Panc1 (cell line): ENCODE measurements at places on chromosomes 4 and X. TPM values are rescaled to one million over a fixed set of nuclear protein-coding genes. Genes with fewer than 3 reads are reported as not detected.

FOXP3 gene
- 0.26 TPM for total RNA-seq

RNF150 gene
- total RNA-seq: 1.3 TPM

DNA sequence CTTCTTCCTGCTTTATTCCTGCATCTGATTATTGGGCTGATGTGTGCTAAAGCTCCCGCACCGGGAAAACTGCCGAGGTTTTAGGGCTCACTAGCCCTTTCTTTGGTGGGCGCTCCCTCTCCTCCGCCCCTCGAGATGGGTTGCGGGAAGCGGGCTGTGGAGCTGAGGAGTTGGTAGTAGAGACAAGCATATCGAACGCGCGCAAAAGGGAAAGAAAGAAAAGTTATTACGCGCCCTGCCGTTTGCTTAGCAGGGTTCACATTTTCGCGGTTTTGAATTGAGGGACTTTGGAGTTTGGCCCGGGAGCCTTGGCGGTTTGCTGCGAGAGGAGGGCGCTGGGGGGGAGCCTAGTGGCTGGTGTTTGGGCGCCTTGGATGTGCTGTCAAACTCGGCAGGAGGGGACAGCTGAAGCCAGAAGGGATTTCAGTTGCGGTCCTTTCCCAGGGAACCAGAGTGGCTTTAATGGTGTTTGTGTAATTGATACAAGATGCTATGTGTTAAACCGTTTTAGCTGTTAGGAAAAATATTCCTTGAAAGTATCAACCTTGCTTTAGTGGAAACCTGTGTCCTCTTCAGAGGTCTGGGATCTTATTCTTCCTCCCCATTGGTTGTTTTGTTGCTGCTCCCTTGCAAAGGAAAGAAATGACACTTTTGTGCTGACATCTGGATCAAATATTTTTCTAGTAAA lies 1.1 kb downstream of the GAB1 start:
- DNase-seq: no peak
- peak overlapping the region; percentile 58 for H3K4me3 ChIP-seq
- peaks cover 4% of the 10 kb centered on the region; the same call in 1 of the 2 replicates for H3K27me3 ChIP-seq
- no peak overlapping the region for H3K27ac ChIP-seq
- no peaks in the 10 kb centered on the region for H3K4me1 ChIP-seq

- no peak overlapping the region for H3K4me3 ChIP-seq
- no peaks in the 10 kb centered on the region for H3K27me3 ChIP-seq
- H3K27ac ChIP-seq: no peak overlapping the region
- no peaks in the 10 kb centered on the region for H3K36me3 ChIP-seq
Measured at GRCh38 chr4:155582971-155583437, 83.6 kb upstream of the GUCY1A1 start.

GRCh38 chrX:30863974-30864373 lies 25.1 kb downstream of the TAB3 start:
- H3K4me1 ChIP-seq: no peaks in the 10 kb centered on the region
- no peaks in the 10 kb centered on the region; the same call in 1 of the 2 replicates for H3K36me3 ChIP-seq
- no peak for DNase-seq

DNA sequence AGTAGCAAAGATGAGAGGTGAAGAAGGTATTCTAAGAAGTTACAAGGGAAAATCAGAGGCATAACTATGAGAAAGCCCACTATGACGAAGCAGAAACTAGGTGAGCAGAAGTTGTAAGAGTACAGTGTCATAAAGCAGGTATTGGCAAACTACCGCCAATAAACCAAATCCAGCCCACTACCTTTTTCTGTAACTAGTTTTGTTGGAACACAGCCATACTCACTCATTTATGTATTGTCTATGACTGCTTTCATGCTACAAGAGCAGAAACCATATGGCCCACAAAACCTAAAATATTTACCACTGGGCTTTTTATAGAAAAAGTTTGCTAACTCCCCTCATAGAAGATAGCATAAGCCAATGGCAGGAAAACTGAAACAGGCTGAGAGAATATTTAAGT lies 31.8 kb upstream of the ZCCHC13 start:
- no peaks in the 10 kb centered on the region for H3K27me3 ChIP-seq
- no peak for DNase-seq
- peak overlapping the region; percentile 39; the same call in 1 of the 2 replicates for H3K27ac ChIP-seq
- H3K4me1 ChIP-seq: no peaks in the 10 kb centered on the region; the same call in 1 of the 2 replicates
